Activated T-helper 9 cell treated with anti-CD3 and anti-CD28 coated beads, Interleukin-2, amount 50 U/mL, for 16 hours (primary cell): ENCODE measurements at places on chromosomes 7 and 10.

GRCh38 chr10:101067356-101068083, 5.7 kb downstream of the KAZALD1 start:
- peak; percentile 60 for DNase-seq

DNA sequence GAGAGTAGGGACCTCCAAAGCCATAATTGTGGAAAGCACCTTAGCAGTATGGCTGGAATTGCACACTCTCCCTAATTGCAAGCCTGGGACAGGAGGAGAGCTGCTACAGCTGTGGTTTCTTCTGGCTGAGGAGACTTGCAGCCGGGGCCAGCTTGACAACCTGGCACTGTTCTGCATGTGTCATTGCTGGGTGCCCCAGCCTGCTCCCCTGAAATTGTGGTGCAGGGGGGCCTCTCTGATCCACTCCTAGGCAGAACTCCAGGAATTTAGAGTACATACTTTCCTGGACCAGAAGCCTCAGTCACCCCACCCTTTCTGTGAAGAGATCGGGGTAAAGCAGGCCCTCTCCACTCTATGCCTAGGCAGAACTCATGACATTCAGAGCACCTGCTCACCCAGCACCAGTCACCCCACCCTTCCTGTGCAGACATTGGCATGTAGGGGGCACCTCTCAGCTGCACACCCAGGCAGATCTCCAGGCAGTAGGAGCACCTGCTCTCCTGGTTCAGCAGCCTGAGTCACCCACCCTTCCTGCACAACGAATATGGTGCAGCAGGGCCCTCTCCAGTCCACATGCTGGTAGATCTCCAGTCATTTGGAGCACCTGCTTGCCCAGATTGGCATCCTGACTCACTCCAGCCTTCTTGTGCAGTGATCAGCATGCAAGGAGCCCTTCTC, 34.4 kb upstream of the DYNC1I1 start:
- DNase-seq = no peak

DNA sequence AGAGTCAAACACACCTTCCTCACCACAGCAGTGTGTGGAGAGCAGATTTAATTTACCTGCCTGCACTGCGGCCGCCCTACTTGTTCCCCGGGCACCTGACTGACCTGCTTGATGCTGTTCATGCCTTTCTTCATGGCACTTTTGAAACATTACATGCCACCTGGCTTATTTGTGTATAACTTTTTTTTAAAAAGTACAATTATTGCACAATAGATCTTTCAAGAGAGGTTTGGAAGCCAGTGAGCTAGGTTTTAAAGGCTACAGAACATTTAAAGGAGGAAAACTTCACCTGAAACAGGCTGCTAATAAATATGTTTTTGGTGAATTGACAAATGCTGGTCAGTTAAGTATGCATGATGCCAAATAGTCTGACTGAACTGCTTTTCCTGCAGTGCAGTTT, 33.1 kb downstream of the SLC18A2 start:
- no peak for DNase-seq

- no peak for DNase-seq
Observed at GRCh38 chr10:80322711-80323110, 33.3 kb upstream of the MAT1A start.

GRCh38 chr7:155998766-155999630, 186.7 kb upstream of the SHH start:
- DNase-seq = no peak

DNA sequence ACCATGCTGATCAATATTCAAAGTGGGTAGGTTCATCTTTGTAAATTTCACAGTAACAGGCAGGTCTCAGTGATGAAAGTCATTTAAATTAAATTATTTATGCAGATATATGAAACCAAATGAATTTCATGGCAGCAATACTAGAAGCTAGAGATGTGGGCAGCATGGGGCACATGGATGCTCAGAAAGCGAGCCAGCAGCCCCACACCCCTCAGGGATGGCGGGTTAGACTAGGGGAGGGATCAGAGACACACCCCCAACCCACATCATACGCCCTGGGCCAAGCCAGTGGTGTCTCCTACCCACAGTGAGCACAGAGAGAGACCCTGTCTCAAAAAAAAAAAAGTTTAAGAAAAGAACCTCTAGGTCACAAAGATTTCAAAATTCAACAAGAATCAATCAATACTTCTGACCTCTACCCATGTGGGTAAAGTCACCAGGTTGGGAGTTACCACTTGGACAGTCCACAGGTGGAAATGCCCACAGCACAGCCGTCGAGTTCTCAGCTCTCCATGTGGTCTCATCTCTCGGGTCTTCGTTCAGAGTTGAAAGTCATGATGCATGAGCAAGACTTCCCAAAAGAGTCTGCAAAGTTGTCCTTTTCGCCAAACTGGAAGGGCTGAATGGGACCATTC, 79.3 kb upstream of the PPP2R2D start:
- no peak for DNase-seq

- no peak for DNase-seq
Observed at GRCh38 chr10:68598978-68599770, 39.0 kb downstream of the TET1 start.

- no peak for DNase-seq
Observed at GRCh38 chr10:71553432-71553831, 156.7 kb downstream of the CDH23 start.

GRCh38 chr7:126044662-126045061, 1115.0 kb upstream of the POT1 start:
- no peak for DNase-seq

GRCh38 chr10:72821606-72822005, 71.9 kb upstream of the OIT3 start:
- no peak for DNase-seq

- no peak for DNase-seq
Observed at GRCh38 chr10:133126431-133127290, 33.4 kb upstream of the KNDC1 start.

DNA sequence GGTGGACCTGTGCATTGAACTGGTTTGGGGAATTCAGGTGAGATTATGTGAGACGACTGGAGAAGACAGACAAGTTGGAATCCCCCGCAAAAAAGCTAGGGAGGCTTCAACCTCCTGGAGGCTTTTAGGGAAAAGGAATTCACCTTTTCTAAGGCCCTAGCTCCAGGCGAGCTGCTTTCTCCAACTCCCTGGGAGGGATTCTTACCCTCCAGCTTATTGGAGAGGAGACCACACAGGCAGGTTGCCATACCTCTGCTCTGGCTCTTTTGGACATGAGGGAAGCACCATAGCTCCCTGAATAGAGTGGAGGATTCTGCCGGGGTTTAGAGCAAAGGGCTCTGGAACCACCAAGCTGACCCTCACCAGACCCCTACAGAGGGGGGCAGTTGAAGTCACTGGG, 213.8 kb downstream of the MLLT10 start:
- no peak for DNase-seq

DNA sequence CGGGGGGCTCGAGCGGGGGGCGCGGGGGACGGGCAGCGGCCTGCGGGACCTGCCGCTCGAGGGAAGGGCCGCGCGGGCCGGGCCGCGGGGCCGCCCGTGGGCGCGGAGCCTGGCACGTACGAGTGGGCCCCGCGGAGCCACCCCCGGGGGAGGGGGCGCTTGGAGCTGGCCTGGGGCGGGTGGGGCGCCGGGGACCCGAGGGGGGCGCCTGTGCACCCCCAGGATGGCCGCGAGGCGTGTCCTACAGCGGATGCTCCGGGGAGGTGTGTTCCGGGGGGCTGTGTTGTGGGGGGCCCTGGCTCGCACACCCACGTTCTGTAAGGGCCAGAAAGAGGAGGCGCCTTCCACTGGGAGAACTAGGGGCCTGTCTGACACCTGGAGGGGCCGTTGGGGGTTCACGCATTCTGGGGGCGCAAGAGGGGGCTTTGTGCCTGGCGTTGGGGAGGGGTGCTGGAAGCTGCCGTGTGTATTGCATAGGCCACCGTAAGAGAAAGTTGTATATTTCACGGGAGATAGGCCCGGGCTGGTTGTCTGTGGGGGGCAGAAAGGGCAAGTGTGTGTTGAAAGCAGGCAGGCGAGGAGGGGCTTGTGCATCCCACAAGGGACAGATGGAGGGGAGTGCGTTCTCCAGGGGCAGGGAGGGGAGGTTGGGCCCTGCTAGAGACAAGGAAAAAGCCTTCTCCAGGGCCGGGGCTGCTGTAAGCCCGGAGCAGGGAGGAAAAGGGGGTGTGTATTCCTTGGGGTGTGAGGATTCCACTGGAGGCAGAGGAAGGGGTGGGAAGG, 663 bp downstream of the VPS37D start:
- DNase-seq = no peak

DNA sequence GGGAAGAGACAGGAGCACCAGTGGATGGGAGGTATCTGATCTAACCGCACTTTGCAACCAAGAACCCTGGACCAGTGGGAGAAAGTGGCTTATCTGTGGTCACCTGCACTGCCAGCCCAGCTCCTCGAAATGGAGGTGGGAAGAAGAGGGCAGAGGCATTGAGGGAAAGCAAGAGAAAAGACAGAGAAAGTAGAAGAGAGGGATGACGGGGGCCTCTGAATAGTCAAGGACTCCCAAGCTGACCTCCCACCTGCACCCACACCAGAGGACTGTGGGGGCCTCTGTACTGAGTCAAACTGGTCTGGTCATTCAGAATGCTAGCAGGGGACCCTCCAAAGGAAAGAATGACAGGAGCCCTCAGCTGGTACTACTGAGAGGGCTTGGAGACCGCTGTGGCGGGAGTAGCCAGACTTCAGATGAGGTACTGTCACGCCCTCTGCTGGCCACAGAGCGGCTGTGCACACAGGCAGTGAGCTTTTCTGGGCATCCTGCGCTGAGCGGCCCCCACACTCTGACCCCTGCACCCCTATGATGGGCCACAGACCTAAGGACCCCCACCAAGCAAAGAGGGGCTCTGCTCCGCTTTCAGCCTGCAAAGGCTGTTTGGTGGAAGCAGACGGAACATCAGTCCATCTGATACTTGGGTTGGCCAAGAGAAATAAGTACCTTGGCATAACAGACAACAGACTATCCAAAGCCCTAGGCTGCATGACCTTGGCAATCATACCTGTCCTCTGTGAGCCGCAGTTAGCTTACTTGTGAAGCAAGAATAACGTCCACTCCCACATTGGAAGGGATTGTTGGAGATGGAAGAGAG, 112.9 kb downstream of the COL13A1 start:
- peak; percentile 17 for DNase-seq

GRCh38 chr7:5419539-5420066, 4.0 kb downstream of the TNRC18 start:
- DNase-seq = no peak

DNA sequence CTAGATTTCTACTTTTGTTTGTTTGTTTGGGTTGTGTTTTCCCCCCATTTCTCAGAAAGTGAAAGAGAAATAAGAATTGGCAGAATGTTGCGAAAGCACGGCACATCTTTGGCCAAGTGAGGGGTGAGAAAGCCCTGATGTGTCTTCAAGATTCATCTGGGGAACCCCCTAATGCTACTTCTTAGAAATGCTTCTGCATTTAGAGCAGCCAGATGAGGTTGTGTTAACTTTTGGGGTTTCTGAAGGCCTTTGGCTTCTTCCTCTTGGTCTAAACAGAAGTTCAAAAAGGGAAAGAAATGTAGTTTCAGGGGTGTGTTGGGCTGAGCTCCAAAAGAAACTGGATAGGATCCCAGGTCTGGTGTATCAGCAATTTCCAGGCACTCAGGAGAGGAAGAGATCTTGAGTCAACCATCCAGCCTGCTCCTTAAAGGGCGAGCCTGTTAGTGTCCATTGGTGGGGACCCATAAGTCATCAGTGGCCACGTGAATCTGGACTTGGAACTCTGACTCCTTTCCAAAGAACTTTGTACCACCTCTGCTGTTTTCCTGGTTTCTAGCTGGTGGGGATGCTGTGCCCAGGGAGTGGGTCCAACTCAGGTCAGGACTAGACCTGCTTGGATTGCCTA, 6.5 kb downstream of the DUSP5 start:
- peak; percentile 38 for DNase-seq

DNA sequence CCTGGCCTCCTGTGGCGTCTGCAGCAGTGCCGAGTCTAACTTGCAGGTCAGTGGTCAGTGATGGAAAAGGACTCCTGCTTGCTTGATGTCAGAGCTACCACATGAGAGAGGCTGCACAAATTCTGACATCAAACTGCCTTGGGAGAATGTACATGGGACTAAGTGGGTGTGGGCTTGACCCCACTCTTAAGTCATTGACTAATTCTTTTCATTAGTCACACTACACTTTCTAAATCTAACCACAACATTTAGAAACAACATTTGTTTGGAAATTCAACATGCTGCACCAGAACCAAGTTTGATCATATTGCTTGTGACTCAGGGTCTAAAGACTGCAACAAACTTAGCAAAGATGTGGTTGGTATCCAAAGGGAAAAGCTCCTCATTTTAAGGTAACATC, 24.4 kb upstream of the CDC14C start:
- DNase-seq = no peak

GRCh38 chr10:132196178-132197113, 9.7 kb downstream of the DPYSL4 start:
- DNase-seq = no peak

GRCh38 chr10:91528080-91528479, 104.8 kb downstream of the PPP1R3C start:
- no peak for DNase-seq

DNA sequence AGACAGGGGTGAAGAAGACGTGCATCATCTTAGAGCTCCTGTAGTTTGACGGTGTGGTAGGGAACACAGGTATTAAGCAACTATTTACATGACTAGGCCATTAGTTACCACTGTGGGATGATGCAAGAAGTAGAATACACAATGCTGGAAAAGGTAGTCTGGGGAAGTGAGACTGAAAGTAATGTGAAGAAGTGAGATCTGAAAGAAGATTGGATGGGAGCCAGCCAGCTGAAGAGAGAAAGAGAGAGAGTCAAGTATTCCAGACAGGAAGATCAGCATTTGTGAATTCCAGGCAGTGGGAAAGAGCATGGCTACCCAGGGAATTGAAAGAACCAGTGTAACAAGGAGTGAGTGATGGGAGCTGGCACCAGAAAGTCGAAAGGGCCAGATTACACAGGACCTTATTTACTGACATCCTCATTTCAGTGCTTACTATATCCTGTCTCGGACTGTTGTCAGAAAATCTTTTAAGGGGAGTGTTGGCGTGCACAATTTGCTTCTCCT, 4.0 kb upstream of the CFAP58 start:
- DNase-seq = no peak

DNA sequence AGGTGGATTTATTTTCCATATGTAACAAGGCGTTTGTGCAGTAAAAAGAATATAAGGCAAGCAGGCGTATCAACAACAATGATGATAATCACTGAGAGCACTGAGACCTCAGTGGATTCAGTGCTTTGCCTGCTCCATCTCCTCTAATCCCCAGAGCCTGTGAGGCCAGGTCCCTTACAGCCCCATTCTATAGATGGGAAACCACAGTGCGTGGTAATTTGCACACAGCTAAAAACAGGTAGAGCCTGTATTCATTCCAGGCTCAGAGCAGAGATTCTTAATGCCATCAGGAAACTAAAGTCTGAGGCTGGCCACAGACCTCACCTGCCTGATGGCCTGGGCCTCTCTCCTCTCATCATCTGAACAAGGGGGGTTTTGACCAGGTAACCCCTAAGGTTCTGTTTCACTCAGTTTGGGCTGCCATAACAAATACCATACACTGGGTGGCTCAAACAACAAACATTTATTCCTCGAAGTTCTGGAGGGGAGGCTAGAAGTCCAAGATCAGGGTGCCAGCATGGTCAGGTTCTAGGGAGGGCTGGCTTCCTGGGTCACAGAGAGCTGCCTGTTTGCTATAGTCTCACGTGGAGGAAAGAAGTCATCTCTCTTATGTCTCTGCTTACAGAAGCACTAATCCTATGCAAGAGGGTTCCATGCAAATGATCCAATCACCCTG, 10.3 kb upstream of the RASSF4 start:
- no peak for DNase-seq
